SHP77 treated with DMSO at 0.1 percent for 48 hours (cell line): ENCODE measurements at places on chromosomes 6 and 20.
A peak's percentile ranks its signal among the peaks of the same experiment; 100 is the strongest.

DNA sequence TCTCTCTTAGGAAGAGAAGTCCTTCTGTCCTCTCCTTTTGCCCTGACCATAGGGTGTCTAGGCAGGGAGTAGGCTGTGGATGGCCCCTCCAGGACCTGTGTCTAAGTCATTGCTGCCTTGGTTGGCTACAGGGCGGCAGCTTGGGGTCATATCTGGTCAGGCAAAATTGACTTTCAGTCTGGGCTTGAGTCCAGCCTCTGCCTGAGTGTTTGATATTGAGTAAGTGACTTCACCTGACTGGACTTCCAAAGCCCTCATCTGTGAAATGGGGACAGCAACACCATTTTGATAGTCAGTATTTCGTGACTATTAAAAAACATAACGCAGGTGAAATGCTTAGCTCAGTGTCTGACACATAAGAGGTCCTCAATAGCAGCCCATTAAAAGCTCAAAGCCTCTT is 4.6 kb downstream of the TGM3 start:
- DNase-seq: no peak

- no peak for DNase-seq
Measured at GRCh38 chr6:137019476-137020272, 25.1 kb downstream of the IL20RA start.

GRCh38 chr20:63372971-63373885 is 12.1 kb upstream of the CHRNA4 start:
- no peak for DNase-seq

- no peak for DNase-seq
Measured at GRCh38 chr6:167832497-167833395, 6.0 kb downstream of the AFDN start.

GRCh38 chr6:52931351-52931750 is 21.9 kb upstream of the GSTA3 start:
- DNase-seq: no peak

GRCh38 chr6:55566036-55566710 is 12.8 kb downstream of the HMGCLL1 start:
- DNase-seq: no peak

DNA sequence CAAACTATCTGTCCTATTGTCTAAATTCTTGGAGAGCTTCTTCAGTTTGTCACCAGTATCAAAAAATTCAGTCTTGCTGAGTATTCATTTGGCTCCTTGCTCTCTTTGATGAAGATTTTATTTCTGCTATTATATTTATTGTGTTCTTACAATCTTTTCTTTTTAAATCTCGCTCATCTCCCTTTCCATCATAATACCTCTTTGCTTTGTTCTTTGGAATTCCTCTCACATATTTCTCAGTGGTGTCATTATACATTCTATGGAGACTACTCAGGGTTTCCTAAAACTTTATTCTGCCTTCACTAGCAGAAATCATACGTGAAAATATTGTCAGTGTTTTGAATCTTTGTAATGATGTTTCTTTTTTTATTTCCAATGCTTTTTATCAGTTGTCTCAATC is 445.2 kb upstream of the ID4 start:
- DNase-seq: no peak

DNA sequence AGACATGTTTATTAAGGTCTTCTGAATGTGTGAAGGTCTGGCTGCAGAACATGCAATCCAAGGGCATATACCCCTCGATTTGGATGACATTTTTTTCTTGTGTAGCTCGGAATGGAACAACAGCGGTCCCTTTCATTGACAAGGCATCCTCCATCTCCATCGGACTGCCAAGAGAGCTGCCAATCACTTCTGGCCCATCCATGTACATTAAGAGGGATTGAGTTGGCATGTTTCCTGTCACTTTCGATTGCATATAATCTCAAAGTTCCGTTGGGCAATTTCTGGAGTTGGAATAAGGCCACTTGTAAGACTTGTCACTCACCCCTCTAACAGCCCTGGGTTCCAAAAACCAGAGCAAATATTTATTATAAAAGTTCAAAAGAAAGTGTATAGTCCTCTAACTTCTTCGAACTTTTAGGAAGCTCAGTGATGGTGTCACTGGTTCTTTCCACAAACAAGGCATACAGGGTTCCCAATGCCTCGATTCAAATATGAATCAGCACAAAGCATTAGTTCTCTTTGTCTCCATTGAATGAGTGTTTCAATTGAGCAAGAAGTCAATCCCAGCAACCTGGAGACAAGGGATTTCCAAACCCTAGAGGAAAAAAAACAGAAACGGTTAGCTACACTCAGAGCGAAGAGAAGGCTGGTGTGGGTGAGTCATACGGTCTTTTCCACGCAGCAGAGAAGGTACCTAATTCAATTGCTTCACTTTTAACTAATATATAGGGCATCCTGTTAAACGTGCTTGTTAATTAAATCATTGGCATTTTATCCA is 10.9 kb downstream of the ZNF217 start:
- no peak for DNase-seq

- no peak for DNase-seq
Measured at GRCh38 chr6:132132422-132132821, 181.2 kb upstream of the CCN2 start.

DNA sequence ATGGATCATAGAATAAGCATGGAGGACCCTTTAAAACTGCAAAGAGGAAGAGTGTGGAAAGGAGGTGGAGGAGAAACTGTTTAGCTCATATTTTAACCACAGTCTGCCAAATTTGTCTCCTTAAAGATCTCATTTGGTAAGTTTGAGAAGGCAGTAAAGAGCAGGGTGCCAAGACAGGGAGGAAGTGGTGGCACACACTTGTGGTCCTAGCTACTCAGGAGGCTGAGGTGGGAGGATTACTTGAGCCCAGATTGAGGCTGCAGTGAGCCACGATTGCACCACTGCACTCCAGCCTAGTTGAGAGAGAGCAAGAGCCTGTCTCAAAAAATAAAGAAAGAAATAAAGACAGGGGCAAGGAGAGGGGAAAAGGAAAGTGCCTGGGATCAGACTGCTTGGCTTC is 16.8 kb upstream of the DCBLD1 start:
- no peak for DNase-seq

DNA sequence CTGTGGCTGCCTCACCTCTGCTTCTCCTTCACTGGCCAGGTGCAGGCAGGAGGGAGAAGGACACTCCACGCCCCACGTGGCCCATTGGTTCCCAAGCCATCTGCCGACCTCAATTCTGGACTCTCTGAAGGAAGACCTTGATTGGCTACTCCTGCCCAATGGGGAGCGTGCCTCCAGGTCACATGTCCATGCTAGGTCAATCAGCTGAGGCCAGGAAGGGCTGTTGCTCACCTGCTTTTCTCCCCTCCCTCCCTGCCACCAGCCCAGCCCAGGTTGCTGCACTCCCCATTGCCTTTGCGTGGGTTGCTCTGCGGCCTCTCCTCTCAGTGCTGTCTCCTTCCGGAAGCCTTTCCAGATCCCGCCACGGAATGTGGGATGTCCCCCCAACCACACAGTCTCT is 21.9 kb upstream of the CDH4 start:
- DNase-seq: no peak

GRCh38 chr6:110874880-110875547 is 429 bp downstream of the AMD1 start:
- no peak for DNase-seq

DNA sequence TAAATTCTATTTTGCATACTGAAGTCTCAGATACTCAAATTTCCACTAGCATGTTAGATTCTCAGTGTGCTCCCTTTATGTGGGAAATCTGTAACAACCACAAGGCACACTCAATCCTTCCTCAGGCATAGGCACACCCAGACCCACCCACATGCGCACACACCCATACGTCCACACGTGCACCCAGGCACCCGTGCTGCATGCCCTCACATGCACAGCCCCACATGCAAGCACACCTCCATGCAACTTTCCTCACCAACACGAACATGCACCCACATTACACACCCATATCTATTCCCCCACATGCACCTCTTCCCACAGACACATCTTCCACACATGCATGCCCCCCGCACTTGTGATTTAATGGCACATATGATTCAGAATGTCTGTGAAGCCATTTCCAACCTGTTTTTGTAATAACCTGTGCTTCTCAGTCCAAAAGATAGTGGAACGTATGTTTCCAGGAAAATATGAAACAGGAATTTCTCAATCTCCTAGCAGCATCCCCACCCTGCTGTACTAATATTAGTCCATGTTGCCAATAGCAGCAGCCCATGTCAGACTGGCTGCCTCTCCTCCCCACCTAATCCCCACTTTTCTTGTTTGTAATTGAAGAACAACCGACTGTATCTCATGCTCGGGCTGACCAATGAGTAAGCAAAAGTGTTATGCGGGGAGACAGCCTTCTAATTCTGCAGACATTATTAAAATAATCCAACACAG is 11.3 kb upstream of the CYP24A1 start:
- DNase-seq: no peak

GRCh38 chr6:16626650-16627049 is 134.6 kb downstream of the ATXN1 start:
- DNase-seq: no peak

DNA sequence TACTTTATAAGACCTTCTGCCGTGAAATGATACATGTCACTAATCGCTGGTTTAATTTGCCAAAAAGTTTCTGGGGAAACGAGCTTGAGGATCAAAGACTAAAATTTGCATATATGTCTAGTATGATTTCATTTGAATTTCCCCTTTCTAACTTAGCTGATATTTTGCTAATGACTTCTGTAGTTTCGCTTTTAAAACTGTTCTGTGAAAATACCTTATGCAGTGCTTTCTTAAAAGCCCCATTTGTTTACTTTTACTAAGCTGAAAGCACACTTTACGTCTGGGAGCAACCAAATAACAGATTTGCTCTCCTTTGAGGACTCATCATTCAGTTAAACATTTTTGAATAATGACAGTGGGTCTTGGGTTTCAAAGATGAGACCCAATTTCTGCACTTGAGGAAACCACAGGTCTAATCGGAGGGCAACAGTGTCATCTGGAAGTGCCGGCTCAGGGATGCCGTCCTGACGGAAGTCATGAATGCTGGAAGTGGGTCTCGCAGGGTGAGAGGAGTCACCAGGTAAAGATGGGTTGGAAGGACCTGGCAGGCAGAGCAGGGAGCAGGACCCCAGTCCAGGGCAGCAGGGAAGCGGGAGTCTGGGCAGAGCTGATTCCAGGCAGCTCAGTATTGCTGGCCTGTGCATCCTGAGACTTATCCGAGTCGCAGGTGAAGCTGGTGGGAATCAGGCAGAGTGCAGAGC is 33.2 kb downstream of the PLEKHG1 start:
- DNase-seq: no peak

- no peak for DNase-seq
Measured at GRCh38 chr20:4833074-4833728, 111.5 kb downstream of the PRND start.

- DNase-seq: no peak
Measured at GRCh38 chr6:2969549-2969948, 1.8 kb downstream of the SERPINB6 start.

DNA sequence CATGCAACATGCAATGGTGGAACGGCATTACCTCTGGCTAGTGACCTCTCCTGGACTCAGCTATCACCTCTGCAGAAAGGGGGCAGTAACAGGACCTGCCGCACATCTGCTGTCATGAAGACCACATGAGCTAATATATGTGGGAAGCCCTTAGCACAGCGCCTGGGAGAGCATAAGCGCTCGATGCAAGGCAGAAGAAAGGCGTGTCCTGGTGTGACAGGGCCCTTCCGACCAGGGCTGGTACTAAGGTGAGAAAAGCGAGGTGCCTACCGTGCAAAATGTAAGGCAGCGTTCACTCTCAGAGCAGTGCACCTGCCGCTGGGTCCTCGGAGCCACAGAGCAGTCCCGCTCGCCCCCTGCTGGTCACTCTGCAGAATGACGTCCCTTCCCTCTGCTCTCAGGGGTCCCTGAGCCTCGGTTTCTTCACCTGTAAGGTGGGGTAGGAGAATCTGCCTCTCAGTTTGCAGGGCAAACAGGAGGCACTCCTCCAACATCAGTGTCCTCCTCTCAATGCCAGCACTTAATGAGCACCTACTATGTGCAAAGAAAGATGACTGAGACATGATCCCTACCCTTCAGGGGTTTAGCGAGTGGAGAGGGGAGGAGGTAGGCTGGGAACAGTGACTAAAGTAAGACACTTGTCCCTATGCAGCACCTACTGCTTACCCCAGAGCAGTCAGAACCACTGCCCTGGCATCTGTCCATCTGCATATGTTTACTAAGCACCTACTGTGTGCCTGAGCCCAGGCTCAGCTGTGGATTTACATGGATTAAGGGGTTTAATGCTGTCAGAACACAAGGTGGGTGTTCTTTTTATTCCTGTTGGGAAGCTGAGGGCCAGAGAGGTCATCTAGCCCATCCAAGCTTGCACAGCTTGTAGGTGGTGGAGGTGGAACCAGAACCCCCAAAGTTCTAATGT is 41.1 kb upstream of the PTGIS start:
- DNase-seq: peak; percentile 61

- no peak for DNase-seq
Measured at GRCh38 chr6:470051-470900, 78.7 kb downstream of the IRF4 start.

DNA sequence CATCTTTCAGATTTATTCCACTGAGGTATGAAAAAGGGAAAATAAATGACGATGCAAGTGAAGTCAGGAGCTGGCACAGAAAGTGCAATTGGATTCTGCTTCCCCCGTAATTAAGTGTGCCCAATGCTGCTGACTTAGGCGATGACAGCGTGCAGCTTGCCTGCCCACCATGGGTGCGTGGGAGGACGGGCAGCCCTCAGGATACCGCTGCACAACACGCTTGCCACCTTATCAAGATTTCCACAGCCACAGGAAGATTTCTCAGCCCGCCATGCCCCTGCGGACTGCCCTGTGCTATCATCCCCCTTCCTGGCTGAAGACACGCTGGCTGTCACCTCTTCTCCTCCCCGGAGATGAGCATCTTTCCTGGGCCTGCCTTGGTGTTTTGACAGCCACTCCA is 103.3 kb upstream of the BACH2 start:
- no peak for DNase-seq

- no peak for DNase-seq
Measured at GRCh38 chr6:37741757-37742400, 44.2 kb upstream of the MDGA1 start.

- DNase-seq: no peak
Measured at GRCh38 chr6:124530926-124531325, 431.3 kb upstream of the RNF217 start.

GRCh38 chr20:53492212-53492611 is 101.4 kb downstream of the ZNF217 start:
- no peak for DNase-seq

- DNase-seq: peak; percentile 36
Measured at GRCh38 chr6:38012573-38012972, 193.0 kb downstream of the ZFAND3 start.

GRCh38 chr6:40011844-40012243 is 77.6 kb upstream of the MOCS1 start:
- no peak for DNase-seq

DNA sequence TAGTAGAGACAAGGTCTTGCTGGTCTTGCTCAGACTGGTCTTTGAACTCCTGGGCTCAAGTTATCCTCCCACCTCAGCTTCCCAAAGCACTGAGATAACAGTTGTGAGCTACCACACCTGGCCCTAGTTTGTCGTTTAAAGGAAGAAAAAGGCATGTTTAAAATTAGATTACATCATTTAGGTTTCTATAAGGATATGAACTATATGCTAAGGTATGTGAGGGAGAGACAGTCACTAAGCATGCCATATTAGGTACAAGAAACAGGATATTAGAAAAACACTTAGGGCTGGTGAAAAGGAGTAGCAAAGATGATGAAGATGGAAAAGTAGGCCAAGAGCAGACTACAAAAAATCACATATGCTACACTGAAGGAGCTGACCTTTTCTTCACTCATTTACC is 106.4 kb downstream of the ASCC3 start:
- DNase-seq: no peak
